ENCODE measurements at places on chromosomes 6 and 20.

GRCh38 chr6:24829657-24830056 is 30.9 kb upstream of the ARMH2 start:
- no peak for DNase-seq

- DNase-seq, result no peak
These were observed 31.4 kb downstream of the SNPH start for GRCh38 chr20:1297486-1297885.

- DNase-seq, result no peak
These were observed 12.8 kb downstream of the STK4 start for GRCh38 chr20:44979090-44979621.

DNA sequence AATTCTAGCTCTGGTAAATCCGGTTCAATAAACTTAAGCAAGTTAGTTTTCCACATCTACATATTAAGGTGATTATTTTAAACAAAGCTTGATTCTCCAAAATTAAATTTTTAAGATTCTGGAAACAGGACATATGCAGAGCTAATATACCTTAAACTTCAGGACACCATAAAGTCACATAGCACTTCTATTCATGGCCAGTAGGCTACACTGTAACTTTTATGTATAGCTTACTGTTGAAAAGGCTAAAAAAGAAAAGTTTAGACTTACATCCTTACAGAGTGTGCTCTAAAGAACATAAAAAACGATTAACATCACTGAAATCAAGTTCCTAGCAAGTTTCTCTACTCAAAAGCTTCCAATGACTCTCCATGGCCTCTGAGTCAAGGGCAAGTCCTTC is 224.7 kb downstream of the PTPRK start:
- no peak for DNase-seq

GRCh38 chr20:64238851-64239387 is 16.6 kb upstream of the PCMTD2 start:
- DNase-seq, result no peak
